ENCODE measurements at places on chromosomes 16 and 17.

GRCh38 chr17:82917699-82918345 lies 78.0 kb upstream of the ZNF750 start:
- DNase-seq, result peak; percentile 18

GRCh38 chr16:86355531-86355930 lies 154.8 kb upstream of the FOXF1 start:
- DNase-seq, result peak; percentile 99

DNA sequence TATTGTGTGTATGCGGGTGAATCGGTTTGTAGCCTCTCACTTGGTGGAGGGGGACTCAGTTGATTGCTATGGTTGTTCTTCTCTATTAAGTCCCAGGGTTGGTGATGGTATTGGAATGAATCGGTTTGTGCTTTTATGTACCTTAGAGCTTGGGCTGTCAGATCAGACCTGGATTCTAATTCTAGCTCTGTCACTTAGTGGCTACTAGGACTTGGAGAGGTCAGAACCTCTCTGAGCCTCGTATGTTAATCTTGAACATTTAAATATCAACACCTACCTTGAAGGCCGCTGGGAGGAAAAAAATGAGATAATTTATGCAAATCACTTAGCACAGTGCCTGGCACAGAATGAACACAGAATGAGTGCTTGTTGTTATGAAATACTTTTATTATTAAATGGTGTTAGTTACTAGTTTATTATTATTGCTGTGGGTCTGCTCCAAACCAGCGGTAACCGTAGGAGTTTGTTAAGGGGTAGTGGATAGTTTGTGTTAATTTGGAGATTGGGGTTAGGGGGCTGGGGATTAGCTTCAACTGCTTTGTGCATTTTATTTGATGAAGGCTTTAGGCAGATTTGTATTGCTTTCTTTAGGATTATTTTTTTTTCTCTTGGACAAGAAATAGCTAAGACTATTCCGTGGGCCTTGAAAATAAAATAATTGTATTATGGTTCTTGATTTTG lies 3.5 kb downstream of the KDM6B start:
- no peak for DNase-seq

DNA sequence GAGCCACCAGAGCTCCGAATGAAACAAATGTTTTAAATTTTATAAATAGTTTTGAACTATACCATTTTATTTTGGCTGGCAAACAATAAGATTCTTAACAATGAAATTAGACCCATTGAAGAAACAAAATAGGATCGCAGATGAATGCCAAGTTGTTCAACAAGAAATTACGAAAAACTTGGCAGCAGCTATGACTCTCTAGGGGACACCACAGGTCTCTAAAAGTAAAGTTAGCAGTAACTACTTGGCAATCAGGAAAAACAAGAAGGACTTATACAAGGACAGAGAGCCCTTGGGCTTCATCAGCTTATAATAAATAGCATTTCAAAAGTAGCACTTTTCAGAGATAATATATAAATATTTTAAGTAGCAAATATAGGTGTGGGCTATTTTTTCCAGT lies 603.8 kb upstream of the PSMD7 start:
- no peak for DNase-seq

DNA sequence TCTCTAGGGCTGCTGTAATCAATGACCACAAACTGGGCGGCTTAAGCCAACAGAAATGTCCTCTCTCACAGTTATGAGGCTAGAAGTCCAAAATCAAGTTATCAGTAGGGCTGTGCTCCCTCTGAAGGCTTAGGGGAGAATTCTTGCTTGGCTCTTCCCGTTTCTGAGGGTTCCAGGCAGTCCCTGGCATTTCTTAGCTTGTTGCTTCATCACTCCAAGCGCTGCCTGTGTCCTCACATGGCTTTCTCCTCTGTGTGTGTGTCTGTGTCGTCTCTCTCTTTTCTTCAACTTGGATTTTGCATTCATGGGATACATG lies 13.7 kb upstream of the CDC42EP4 start:
- peak; percentile 81 for DNase-seq

- DNase-seq, result peak; percentile 19
Observed at GRCh38 chr17:30831257-30831656, 509 bp upstream of the ATAD5 start.

- DNase-seq, result no peak
Observed at GRCh38 chr16:56197192-56197992, 6.1 kb downstream of the GNAO1 start.

- DNase-seq, result peak; percentile 53
Observed at GRCh38 chr16:56966093-56966475, 4.3 kb downstream of the CETP start.

GRCh38 chr17:42773290-42774035 lies at the start of gene VPS25:
Gene VPS25 (plus strand): TSS chr17:42773449. CDS start chr17:42773476, 27 bp downstream.
- DNase-seq, result peak; percentile 88

DNA sequence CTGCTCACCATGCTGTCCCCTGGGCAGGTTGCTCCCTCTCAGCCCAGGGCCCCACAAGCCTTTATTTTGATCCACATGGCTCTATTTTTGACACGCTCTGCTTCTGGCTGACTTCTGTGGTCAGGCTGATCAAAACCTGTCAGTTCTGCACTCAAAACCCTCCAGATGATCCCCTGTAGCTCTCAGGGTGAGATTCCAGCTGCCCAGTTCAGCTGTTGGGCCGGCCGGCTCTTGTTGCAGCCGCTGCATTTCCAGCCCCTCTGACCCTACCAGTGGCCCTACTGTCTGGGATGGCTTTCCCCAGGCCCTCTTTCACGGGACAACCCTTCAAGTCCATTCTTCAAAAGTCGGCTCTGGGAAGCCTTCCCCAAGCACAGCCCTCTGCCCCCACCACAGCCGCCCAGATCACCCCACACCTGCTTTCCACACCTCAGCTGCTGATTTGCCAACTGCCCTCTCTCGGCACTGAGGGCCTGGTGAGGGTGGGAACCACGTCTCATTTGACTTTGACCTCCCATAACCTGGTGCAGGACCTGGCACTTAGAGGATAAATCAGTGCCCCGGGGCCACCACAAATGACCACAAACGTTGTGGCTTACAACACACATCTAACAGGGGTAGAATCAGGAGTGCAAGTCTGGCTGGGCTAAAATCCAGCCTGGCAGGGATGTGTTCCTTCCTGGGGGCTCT lies 16.3 kb upstream of the CACNG4 start:
- no peak for DNase-seq

DNA sequence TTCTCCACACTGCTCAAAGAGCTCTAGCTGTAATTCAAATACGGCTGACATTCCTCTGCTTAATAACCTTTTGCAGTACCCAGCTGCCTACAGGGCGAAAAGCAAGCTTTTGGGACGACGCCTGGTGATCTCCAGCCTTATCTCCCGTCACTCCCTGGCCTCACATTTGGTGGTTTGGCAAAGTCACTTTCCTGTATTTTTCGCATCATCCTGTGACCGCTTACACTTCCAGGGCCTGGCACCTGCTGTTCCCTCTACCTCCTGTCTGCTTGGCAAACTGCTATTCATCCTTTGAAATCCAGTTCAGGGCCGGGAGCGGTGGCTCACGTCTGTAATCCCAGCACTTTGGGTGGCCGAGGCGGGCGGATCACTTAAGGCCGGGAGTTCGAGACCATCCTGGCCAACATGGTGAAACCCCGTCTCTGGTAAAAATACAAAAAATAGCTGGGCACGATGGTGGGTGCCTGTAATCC lies 2.7 kb upstream of the BHLHA9 start:
- DNase-seq, result peak; percentile 19

Data from EH (cell line).